ENCODE measurements at places on chromosomes 16 and 17. TPM values are rescaled to one million over a fixed set of nuclear protein-coding genes. Genes with fewer than 3 reads are reported as not detected.

DNA sequence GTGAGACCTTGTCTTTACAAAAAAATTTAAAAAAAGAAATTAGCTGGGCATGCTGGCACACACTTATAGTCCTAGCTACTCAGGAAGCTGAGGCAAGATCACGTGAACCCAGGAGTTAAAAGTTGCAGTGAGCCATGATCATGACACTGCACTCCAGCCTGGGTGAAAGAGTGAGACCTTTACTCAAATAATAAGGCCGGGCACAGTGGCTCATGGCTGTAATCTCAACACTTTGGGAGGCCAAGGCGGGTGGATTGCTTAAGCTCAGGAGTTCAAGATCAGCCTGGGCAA lies 11.5 kb upstream of the RIPOR1 start:
- DNase-seq = no peak

The PPP1R1B gene
- 12.2 TPM for polyA plus RNA-seq

DNA sequence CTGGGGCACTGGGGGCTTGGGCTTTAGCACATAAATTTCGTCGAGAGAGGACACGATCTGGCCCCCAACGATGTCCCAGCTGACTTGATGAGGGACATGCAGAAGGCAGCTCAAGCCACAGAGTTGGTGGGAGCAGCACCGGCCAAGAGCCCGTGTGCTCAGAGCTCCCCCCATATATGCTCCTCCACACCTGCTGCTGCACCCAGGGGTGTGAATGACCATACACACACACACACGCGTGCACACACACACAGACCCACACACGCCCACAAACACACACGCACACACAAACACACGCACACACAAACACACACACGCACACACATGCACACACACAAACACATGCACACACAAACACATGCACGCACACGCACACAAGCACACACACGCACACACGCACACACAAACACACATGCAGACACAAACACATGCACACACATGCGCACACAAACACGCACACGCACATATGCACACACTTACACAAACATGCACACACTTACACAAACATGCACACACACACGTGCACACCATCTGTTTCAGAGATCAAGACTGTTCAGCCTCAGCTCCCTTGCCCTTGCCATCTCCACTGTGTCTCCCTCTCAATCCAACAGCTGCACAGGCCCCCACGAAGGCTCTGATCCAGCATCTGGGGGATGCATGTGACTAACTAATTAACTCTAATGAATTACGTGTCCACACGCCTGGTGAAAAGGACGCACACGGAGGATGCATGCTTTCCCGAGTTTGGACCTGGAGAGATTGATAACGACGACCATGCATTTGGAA lies 85.6 kb upstream of the TNRC6C start:
- no peak for DNase-seq

GRCh38 chr16:25635454-25635853 lies 56.3 kb upstream of the HS3ST4 start:
- DNase-seq = no peak

DNA sequence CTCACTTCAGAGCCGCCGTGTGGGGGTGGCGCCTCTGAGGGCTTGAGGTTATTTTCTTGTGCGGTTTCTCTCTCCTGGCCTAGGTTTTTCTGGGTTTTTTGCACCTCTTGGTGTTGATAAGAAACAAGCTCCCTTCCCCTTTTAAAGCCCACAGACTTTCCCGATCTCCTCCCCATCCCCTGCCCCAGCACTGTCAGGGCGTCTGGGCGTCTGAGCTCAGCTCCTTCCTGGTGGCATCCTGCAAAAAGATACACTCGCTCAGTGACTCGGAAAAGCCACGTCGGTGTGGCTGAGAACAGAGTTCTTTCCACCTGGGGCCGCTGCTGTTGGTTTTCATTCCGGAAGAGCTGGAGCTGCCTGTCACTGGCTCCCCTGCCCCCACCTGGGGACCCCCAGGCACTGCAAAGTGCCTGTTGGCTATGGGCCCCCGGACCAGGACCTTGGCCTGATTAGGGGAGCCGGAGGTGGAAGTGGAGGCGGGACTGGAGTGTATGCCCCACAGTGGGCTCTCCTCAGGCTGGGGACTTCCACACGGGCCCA lies 14.5 kb downstream of the BAIAP2 start:
- DNase-seq = no peak

GRCh38 chr17:8455665-8456209 lies 20.1 kb downstream of the NDEL1 start:
- DNase-seq = no peak

DNA sequence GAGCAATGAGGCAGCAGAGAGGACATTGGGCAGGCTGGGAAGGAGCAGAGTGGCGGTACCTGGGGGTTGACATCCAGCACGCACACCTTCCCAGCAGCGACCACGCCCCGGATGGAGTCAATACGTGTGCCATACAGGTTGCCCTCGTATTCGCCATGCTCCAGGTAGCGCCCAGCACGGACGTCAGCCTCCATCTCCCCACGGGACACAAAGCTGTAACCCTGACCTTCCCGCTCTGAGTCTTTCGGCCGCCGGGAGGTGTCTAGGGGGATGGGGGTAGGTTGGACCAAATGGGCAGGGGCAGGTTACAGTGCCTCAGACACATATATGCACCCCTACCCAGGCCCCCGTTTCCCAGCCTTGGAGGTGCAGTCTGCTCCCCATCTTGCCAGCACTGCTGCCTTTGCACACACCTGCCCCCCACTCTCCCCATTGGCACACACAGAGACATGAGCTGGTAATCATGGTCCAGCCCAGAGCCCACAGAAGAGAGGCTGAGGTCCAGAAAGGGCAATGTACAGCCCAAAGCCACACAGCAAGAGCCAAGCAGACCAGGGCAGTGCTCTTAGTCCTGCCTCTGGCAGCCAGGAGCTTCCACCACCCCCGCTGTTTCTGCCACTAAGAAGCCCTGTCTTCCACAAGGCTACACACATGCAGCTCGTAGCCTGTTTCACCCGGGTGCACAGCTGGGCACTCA lies 27.5 kb downstream of the MPP2 start:
- DNase-seq = no peak

GRCh38 chr16:23423496-23424049 lies 29.4 kb downstream of the COG7 start:
- DNase-seq = no peak

The AGRP gene
- polyA plus RNA-seq = 0.40 TPM

- no peak for DNase-seq
Observed at GRCh38 chr17:42548993-42549755, 3.5 kb upstream of the HSD17B1 start.

GRCh38 chr16:86509759-86510464 lies 415 bp upstream of the FOXF1 start:
- DNase-seq = no peak

DNA sequence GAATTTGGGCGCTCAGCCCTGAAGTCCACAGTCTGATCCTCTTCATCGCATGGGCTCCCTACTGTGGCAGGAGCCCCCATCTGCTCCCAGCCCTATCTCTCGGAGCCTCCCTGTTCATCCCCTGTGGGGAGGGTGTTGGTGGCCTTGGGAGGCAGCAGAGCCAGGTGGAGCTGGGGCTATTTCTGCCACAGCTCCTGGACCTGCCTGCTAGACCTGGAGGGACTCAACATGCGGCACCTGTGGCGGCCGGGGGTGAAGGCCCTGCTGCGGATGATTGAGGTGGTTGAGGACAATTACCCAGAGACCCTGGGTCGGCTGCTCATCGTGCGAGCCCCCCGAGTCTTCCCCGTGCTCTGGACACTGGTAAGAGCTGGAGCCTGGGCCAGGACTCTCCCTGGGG lies 30.5 kb downstream of the NAGPA start:
- DNase-seq = no peak

DNA sequence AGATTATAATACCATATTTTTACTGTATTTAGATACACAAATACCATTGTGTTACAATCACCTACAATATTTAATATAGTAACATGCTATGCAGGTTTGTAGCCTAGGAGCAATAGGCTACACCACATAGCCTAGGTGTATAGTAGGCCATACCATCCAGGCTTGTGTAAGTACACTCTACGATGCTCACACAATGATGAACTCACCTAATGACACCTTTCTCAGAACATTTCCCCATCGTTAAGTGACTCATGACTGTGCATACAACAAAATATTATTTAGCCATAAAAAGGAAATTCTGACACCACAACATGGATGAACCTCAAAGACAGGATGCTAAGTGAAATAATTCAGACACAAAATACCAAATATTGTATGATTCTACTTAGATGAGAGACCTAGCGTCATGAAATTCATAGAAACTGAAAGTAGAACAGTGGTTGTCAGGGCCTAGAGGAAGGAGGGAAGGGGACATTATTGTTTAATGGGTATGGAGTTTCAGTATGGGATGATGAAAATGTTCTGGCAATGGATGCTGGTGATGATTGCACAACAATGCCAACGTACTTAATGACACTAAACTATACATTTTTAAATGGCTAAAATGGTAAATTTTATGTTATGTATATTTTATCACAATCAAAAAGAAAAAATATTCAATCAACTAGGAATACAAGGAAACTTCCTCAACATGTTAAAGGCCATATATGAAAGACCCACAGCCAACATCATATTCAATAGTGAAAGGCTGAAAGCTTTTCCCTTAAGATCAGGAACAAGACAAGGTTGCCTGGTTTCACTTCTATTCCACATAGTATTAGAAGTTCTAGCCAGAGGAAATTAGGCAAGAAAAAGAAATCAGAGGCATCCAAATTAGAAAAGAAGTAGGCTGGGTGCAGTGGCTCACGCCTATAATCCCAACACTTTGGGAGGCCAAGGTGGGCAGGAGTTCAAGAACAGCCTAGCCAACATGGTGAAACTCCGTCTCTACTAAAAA lies 5.9 kb upstream of the C16orf87 start:
- no peak for DNase-seq

All from renal pelvis (tissue), 12 donors.